ENCODE measurements at places on chromosomes 11 and 22. TPM values are rescaled to one million over a fixed set of nuclear protein-coding genes. Genes with fewer than 3 reads are reported as not detected.

DNA sequence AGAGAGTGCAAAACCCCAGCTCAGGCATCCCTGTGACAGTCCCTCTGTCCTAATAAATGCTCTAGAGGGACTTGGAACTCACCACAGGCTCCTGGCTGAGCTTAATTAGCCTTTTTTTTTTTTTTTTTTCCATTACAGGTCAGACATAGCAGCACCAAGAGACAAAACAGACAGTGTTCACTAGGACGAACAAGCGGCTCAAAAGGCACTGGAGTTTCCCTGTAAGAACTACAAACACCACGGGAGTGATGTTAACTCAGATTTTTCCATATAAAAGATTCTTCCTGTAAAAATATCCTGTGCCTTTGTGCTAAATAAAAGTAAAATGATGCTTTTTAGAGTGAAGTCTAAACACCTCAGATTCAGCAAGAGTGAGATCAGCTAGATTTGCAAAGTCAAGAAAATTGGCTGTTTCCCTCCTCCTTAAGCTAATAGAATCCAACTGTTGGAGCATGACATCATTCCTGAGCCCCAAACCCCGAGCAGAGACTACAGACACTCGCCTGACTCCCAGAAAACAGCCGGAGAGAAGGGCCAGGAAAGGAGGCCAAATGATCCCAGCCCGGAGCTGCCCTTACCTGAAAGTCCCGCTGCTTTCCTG, 101.0 kb upstream of the AKIP1 start:
- no peak for DNase-seq

The POU2AF1 gene
- total RNA-seq: 10.2 TPM

The TRIM6 gene
- total RNA-seq: 1.7 TPM

GRCh38 chr22:18965526-18966421, 29.7 kb upstream of the PRODH start:
- DNase-seq: no peak

DNA sequence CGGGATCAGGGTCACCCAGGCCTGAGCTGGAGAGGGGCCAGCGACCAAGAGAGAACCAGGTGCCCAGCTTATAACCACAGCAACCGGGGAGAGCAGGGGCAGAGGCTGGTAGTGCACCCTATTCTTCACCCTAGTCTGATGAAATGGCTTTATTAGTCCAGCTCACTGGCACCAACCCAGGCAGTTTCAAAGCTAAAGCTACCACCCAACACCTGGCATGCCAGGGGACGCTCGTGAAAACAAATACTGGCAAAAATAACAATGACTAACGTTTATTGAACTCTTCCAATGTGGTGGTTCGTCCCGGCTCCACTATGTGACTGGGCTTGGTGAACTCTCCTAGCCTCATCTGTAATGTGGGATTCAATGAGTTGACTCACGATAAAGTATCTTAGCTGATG, 30.6 kb downstream of the SCGB1A1 start:
- peak; percentile 58 for DNase-seq

DNA sequence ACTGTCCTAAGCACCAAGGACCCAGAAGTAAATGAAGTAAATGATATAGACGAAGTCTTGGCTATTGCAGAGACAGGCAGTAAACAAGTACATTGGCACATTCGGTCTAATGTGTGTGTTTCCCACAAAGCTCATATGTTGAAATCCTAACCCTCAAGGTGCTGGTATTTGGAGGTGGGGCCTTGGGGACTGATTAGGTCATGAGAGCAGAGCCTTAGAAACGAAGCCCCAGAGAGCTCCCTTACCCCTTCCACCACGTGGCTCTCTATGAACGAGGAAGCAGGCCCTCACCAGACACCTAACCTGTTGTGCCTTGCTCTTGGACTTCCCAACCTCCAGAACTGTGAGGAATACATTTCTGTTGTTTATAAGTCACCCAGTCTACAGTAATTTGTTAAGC, 14.9 kb downstream of the CLMP start:
- DNase-seq: no peak

- no peak for DNase-seq
Observed at GRCh38 chr22:19376971-19377370, 54.6 kb downstream of the HIRA start.

GRCh38 chr11:126888115-126888712, 112.4 kb downstream of the KIRREL3 start:
- no peak for DNase-seq
